Globus pallidus (tissue), 1 donor: ENCODE measurements at places on chromosomes 5 and 9.

DNA sequence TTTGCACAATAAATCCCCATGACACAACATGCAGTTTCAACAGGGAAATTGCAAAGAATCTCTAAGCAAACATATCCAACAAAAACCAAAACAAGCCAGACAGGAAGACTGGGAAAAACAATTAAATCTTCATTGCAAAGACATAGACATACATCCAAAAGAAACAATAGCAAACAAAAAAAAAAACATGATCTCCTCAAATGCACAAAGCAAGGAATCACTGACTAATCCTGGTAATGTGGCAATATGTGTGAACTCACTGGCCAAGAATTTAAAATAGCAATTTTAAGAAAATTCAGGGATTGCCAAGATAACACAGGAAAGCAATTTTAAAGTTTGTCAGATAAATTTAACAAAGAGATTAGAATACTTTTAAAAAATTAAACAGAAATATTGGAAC is 520.1 kb upstream of the SMC2 start:
- DNase-seq: no peak

DNA sequence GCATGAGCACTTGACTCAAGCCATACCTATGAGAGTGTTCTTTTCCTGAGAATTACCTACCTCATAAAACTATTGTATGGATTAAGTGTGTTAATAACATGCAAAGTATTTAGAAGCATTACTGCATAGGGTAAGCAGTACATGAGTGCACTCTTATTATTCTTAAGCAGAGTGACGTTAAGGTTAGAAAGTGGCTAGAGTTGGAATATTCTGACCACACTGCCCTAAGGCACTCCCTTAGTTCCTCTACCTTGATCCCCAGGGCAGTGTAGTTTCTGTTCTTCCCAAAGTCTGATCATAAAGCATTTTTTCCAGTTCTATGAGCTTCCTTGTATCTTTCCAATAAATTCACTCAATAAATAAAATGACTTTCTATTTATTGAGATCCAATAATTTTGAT is 189.2 kb downstream of the PCSK1 start:
- DNase-seq: no peak

- DNase-seq: no peak
Measured at GRCh38 chr9:117887383-117887782, 183.2 kb downstream of the TLR4 start.

DNA sequence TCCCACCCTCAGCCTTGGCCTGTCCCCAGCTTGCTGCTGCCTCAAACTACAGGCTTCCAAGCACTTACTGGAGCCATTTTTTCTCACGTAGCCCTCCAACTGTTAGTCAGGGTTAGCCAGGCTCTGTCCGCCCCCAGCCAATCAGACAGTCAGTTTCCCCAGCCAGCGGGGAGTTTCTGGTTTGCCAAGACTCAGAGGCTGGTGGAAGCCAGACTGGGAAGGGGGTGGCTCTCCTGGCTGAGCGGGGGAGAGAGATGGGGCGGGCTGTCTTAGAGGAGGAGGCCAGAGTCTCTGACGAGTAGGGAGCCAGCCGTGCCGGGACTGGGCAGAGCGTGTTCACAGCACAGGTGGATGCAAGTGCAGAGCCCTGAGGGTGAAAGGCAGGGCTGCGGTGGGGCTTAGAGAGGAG is 15.3 kb downstream of the PROP1 start:
- no peak for DNase-seq

GRCh38 chr5:158780656-158781237 is 319.0 kb downstream of the EBF1 start:
- no peak for DNase-seq

GRCh38 chr5:8523501-8523900 is 654.6 kb downstream of the MTRR start:
- DNase-seq: no peak

DNA sequence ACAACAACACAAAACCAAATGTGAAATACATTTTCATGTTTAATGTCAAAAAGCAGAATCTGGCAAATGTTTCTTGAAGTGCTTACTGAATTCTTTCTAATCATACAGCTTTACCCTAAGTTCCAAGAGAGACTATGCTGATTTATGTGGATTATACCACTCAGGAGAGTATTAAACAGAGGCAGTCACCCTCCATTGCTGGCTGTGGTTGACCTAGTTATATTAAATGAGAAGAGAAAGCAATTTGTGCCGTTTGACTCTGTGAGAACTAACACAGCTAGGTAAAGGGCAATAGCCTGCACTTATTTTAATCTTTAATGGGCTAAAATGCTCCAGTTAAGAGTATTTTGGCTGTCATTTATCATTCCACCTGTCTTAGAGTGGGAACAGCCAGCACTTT is 62.6 kb downstream of the ELL2 start:
- no peak for DNase-seq

- no peak for DNase-seq
Measured at GRCh38 chr9:119963258-119963797, 594.1 kb upstream of the BRINP1 start.

DNA sequence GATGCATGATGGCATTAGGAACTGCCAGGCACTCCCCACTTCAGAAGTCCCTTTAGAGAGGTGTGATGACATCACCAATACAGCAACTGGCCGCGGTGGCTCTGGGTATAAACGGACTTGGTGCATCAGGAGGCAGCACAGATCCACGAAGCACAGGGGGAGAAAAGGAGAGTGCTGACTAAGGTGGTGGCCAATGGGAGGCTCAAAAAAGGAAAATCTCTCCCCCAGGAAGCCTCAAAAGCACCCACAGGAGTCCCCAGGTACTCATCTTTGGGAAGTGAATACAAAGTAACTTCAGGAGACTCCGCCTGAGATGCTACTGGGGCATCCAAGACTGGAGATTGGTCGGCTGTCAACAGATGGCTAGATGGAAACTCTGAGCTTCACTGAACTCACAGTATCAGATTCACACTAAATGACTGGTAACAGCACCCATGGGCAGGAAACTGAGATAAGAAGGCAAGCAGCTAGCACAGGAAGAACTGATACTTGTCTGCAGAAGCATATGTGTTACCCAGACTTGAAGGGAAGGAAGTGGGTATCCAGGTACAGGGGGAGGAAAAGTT is 7.6 kb downstream of the TTC39B start:
- DNase-seq: no peak

DNA sequence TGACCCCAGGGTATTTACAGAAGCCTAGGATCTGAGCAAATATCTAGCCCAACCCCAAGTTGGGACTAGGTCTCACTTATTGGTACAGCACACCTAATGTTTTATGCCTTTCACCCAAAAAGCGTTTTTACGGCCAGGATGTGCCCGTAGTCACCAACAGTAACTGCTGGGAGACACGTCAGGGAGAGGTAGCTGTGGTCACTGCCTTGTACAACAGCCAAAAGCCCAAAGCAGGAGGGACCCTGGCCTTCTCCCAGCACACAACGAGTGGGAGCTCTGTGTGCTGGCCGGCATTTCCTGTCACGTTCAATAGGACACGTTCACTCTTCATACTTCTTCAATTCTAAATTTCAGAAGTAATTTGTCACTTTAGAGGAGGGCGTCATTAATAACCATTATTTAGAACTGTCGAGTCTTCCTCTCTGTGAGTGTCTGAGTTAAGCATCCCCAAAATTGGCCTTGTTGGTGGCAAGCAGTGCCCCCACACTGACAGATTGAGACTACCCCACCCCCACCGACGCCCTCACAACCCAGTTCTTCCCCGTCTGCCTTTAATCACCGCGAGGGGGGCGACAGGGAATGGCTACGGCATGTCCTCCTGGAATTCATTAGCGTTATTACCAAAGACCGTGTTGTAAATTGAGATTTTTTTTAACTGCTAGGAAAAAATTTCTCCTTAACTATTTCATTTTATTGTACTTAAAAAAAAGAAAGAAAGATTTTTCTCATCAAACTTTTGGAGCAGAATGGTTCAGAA is 80.7 kb downstream of the MVB12B start:
- DNase-seq: no peak

- no peak for DNase-seq
Measured at GRCh38 chr5:53076014-53076583, 33.5 kb downstream of the MOCS2 start.

GRCh38 chr9:73841018-73841417 is 656.1 kb upstream of the RORB start:
- DNase-seq: no peak

DNA sequence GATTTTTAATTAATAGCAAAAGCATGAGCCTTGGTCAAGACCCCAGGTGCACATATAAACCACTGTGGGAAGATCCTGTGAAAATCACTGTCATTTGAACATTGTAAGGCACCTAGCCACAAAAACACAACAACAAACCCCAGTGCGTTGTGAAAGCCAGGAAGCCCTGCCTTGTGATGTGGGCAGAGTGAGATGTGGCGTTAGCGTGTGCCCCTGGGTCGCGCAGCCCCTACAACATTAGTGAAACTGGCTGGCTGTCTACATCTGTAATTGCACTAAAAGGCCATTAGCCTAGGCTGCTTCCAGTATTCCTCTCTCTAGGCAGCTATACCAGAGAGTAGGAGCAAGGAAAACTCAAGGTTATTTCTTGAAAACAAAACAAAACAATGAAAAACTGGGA is 21.1 kb upstream of the PDZD2 start:
- no peak for DNase-seq

DNA sequence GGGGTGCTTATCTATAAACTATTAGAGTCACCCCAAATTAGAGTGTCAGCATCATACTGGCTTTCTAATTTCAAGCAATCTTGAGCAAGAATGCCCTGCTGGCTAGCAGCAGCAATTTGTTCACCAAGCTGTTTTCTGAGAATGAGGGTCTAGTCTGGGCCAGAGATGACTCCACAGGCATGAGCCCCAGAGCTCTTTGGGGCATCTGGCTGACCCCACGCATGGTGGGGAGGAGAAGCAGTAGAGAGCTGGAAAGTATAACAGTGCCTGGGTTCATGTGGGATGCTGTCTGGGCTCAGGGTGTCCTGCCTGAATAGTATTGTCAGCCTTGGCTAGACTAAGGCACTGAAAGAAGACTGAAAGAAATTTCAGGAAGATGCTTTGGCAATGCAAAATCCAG is 64.9 kb downstream of the C6 start:
- no peak for DNase-seq
